Skin of body (tissue), 3 donors: ENCODE measurements at places on chromosomes 11 and 22.
A peak's percentile ranks its signal among the peaks of the same experiment; 100 is the strongest.

DNA sequence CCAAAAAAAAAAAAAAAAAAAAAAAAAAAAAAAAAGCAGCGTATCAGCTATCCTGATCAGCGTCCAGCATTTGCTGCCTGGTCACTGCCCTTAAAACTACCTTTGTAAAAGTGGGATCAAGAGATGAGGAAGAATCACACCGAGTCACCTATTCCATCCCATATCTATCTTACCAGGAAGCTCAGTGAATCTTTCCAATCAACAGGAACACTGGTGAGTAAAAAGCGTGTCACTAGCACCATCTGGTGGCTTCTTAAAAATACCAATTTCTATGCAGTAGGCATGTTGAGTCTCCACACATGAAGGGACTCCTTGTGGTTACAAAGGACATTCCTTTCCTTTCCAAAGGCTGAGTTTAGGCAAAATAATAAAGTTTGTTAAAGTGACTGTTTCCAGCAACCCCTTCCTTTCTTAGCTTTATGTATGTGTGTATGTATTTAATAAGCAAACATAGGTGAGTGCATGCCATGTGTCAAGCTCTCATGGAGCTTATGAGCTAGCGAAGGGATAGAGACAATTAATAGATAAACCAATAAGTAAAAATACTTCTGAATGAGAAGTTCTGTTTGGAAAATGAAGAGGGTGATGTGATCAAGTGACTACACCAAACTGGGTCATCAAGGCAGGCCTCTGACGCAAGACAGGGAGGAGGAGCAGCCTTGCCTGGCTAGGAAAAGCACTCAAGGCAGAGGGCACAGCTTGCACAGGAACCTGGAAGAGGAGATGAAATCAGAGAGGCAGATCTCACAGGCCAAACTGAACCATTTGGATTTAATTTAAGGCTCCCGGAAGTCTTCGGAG, 13.9 kb upstream of the TP53AIP1 start:
- peak; percentile 75 for DNase-seq

GRCh38 chr11:119899997-119900396, 171.0 kb upstream of the NECTIN1 start:
- DNase-seq = no peak

- DNase-seq = no peak
Measured at GRCh38 chr22:27952091-27952490, 33.0 kb upstream of the PITPNB start.

DNA sequence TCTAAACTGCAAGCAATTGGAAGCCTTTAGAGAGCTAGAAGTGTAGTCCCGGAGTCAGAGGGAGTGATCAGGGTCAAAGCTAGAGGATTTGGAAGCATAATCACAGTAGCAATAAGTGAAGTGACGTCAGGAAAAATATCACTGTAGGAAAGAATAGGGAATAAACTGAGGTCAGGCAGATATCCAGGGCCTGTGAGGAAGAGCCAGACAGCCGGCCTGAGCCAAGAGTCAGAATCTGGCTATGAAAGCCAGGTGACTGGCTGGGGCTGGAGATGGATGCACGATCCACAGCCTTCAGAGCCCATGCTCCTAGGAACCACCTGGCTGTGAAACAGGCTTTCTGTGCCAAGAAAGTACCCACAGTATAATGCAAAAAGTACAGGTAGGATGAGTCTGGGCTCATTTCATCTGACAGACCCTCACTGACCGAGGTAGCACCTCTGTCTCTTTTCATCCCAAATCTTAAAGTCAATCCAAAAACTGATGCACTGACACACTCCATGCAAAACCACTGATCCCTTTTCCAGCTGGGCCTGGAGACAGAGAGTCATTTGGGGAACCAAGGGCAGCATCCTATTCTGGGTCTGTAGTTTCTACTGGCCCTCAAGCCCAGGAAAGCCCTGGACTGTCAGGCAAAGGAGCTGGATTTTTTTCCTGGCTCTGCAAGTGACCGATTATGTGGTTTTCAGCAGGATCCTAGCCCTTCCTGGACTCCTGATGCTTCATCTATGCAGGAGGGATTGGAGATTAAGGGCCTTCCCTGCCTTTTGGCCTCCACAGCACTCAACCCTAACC, 21.3 kb downstream of the TRIM66 start:
- no peak for DNase-seq

DNA sequence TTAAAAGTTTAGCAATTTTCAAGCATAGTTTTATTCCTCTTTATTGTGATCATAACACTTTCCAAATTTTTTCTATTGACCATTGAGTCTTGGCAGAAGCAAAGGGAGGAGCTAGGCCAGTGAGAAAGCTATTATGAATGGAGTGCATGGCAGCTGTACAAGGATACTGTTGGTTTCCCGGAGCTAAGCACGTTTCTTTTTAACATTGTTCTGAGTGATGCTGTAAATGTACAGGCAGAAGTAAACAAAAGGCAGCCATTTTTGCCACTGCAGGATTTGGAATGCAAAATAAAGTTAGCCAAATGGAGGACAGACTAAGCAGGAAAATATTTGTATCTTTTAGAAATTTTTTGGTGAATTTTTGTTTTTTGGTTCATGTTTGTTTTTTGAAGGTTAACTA, 16.2 kb downstream of the CBL start:
- peak; percentile 72 for DNase-seq

- DNase-seq = peak; percentile 56
Measured at GRCh38 chr11:78564490-78565467, 9.9 kb downstream of the NARS2 start.

- DNase-seq = no peak
Measured at GRCh38 chr11:107785401-107785800, 73.2 kb downstream of the SLC35F2 start.

DNA sequence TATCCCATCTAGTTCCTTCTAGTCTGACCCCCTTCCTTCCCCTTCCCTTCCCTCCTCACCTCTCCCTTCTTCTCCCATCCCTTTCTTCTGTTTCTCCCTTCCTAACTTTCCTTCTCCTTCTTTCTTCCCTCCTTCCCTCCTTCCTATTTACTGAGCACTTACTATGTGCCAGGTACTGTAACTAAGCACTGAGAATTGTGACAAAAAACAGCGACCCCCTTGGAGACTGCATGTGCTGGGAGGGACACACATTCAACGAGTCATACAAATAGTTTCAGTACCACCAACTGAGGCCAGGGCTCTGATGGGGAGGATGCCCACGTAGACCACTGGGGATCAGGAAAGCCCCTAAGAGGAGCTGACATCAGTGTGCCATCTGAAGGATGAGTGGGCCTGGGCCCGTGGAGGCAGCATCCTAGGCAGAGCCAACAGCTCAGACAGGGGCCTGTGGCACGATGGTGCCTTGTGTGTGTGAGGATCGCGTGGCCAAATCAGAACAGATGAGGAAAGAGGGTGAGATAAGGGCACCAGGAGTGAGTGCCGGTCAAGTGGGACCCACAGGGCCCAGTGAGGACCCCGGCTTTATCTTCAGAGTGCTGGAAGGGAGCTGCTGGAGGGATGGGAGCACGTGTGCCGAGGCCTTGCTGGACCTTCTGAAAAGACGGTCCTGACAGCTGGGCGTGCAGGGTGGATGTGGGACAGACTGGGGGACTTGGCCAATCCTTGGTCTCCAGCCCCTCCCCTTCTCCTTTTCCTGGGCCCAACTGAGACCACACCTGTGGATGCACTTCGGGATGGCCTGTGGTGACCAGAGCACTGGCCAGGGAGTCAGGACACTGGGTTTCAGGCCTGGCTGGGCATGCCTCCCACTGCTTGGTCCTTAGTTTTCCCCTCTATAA, 38.4 kb upstream of the CRYBB3 start:
- DNase-seq = no peak

DNA sequence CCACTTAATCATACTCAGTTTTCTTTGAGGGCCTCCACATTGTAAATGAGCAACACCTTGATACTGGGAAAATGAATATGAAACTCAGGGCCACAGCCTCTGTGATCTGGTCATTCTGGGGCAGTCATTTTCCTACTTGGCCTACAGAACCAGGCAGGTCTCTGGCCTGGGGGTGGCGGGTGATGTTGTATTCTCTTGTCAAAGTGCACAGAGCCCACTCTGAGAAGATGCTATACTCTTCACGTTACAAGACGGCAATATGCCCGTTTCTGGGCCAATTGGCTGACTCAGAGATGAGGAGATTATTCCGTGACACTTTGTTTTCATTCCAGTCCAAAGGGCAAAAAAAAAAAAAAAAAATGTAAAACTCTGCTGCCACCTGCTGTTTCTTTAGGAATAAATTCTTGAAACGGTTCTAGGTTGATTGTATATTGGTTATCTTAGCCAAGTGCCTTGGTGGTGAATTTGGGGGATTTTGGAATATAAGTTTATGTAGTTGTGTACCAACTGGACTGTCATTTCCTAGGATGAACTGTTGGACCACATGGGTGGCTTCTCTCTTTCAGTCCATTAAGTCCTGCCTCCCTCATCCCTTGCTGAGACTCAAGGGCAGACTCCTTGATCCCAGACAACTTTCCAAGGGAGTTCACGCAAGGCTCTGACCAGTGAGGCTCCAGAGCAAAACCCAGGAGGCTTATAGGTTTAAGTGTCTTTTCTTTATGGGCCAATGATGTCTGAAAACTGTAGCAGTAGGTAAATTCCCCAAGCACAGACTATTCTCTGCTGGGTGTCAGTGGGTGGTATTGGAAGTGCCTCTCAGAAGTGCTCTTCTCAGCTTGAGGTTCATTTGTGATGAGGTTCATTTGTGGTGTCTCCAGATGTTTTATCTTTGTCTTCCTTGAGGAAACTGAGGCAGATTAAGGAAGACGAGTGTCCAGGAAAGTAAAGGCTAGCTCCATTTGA, 18.2 kb downstream of the ADM start:
- peak; percentile 91 for DNase-seq

DNA sequence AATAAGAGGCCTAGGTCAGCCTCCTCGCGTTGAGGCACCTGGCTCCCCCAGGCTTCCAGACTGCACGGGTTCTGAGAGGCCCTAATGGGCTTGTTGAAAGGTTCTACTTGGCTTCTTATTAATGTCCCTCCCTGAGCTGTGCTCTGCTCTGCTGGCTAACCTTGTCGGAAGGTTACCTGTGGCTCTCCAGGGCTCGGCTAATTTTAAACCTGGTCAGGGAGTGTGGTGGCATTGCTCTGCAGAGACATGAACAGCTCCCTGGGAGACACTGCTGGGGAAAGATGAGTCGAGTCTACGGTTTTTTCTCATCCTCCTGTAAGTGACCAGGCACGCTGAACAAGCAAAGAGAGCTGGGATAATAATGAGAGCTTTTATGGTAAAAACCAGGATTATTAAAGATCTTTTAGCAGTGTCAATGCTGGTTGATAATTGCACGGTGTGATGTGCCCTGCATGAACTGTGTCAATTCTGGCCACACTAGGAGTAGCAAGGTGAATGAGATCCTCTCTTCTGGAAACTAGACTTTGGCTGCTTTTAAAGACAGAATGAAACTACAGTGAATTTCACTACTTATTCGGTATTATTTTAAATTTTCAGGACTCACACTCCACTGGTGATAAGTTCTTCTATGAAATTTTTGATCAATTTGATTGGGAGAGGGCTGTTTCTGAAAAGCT, 70.7 kb downstream of the TEAD1 start:
- no peak for DNase-seq

DNA sequence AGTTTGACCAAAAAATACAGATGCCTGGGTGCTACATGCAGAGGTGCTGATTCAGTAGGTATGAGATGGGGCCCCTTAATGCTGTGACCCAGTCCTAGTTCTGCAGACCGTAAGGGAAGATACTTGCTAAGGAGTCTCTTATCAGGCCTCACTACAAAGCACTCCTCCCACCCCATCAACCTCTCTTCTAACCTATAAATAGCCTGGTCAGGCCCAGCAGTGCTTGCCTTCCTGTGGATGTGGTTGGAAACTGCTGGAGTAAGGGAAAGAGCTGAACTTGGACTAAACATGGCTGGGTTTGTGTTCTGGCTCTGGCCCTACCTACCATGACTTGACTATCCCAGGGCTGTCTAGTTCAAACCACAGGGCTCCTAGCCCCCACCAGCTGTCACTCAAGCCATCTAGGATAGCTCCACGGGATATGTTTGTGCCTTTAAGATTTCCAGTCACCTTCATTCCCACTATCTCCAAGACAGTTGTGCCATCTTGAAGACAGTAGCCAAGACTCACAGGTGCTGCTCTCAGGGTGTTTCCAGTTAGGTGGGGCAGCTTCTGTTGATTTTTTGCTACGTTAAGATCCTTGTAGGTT, 9.5 kb upstream of the DKK3 start:
- no peak for DNase-seq
